Neuronal stem cell (in vitro differentiated cells): ENCODE measurements at places on chromosomes 13 and 19.

DNA sequence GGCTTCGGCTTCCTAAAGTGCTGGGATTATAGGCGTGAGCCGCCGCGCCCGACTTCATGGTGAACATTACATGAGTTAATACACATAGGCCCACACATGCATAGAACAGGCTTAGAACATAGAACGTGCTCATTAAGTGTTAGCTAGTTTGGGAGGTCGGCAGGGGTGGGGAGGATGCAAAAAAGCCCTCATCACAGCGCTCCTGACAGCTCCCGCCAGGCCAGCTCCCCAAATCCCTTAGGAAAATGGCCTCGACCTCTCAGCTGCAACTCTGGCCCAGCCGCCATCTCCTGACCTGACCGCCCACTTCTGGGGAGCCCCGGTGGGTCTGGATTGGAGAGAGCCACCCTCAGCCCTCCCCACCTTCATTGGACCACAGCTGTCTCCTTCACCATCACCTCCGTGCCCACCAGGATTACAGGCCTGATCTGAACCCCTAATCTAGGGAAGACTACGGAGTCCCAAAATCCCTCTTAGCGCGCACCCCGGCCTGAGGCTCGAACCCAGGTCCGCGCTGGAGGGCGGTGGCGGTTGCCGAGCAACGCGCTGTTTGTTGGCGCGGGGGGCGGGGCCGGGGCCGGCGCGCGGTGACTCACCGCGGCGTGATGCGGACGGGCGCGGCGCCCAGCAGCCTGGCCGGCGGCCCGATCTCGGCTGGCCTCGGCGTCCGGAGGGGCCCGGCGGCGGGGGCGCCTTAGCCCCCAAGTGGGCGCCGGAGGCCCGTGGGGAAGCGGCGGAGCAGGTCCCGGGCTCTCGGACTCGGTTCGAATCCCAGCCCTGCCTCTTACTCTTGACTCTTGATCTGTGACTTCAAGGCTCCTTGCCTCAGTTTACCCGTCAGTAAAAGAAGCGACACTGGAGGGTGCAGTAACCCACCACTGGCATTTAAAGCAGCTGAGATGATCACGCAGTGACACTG is 26.7 kb upstream of the NANOS3 start:
- DNase-seq: no peak

DNA sequence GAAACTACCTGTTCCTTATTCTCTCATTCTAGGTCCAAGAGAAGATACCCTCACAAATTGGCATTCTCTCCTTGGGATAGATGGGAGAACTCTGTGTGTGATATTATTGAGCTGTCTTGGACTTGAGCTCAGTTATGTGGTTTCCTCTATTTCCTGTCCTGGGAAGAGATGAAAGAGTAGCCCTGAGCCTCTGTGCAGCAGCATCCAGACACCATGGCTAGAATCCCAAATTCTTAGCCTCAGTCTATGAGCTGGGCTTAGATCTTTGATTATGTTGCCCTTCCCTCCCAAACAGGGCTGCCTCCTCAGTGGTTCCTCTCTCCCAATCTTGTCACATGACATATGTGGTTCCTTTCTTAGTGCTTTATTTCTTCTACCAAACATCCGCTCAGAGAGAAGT is 290.7 kb downstream of the SPRY2 start:
- no peak for DNase-seq

DNA sequence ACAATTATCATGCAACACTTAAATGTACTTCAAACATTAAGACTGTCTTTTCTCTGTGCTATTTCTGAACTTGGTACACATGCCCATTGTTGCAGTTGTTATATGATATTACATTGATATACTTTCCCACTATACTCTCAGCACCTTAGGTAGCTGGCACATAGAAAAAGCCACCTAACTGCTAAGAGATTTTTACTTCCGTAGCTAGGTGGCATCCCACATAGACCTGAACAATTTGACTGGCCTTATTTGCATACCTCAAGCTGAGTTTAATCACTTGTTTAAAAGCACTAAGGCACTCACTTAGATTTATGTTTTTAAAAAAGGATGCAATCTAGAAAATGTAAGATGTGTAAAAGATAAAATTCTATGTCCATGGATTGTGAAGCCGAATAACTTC is 194.2 kb downstream of the POU4F1 start:
- no peak for DNase-seq

DNA sequence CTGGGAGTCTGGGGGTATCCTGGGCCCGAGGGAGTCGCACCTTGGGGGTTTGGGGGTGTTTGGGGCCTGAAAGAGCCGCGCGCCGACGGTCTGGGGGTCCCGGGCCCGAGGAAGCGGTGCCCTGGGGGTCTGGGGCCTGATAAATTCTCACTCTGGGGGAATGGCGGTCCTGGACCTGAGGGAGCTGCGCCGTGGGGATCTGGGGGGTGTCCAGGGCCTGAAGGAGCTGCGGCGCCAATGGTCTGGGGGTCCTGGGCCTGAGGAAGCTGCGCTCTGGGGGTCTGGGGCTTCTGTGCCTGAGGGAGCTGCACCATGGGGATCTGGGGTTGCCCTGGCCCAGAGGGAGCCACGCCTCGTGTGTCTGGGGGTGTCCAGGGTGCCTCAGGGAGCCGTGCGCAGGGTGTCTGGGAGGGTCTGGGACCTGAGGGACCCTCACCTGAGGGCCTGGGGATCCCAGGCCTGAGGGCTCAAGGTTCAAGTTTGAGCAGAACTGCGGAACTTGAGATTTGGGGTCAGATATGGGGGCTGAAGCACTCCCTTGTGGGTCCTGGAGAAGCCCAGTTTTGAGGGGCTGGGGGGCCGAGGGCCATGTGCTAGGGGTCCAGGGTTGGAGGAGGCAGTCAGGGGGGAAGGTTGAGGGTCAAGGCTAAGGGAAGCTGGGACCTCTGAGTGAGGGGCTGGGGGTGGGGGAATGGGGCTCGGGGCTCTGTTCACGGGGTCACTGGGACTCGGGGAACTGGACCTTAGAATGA is 1.1 kb downstream of the HDGFL2 start:
- DNase-seq: no peak

DNA sequence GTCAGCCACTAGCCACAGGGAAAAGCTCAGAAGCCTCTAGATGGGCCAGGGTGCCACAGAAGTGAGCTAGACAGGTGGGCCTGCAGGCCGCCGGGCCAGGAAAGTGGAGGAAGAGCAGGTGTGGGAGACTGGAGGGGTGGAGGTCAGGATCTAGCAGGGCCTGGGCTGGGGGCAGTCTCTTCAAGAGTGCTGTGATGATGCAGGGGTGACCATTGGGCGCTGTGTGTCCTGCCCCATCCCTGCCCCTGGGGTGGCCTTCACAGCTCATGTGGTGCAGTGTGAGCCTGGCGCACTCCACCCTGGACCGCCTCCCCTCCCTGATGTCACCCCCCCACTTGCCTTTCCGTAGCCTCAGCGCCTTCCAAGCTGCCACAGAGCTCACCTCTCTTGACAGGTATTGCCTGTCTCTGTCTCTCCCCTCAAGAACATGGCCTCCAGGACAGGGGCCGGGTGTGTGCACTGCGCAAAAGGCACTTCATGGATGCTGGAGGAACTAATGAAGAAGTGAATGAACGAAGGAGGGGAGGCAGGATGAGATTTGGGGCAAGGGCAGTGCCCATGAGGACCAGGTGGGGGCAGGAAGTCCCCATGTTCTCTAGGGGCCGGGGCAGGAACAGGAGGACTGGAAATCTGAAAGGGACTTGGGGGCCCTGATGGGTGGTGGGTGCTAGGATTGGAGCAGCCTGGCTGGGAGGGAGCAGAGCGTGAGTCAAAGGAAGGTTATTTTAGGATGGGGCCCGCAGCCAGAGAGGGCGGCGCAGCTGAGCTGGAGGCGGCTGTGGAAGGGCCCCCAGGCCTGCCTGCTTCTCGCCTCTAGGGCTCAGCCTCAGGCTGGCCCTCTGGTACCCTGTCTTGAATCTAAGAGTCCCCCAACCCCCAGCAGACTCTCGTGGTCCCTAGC is 6.6 kb downstream of the SSBP4 start:
- DNase-seq: no peak

- no peak for DNase-seq
Observed at GRCh38 chr13:24103782-24104372, 56.6 kb upstream of the SPATA13 start.
